ENCODE measurements at places on chromosomes 16 and 17.

GRCh38 chr16:64148356-64148755 is 973.5 kb downstream of the CDH11 start:
- no peak for DNase-seq

DNA sequence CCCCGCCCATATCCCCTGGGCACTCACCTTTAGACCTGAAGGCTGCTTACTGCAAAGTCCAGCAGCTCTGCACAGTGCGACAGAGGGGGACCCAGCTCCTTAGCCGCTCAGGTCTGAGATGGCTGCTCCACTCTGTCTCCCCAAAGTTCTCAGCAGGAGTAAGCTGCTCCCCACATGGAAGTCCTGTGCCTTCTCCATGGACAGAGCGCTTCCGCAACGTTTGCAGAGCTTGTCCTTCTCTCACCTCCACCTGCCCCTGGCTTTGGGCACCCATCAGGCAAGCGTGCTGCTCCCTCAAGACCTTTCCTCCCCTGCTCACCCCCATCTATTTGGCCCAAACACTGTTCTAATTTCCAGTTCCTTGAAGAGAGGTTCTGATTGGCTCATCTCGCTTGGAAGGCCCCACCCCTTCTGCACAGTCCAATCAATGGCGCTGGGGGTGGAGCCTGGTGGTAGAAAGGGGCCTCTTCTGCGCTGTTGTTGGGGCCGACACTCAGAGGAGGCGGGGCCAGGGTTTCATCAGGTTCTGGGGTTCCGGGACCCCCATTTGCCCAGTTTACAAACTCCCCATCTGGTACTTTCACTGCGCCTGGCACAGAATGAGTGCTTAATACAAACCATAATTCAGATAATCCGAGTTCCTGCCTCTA is 137.2 kb downstream of the CYLD start:
- no peak for DNase-seq

GRCh38 chr16:79599837-79600637 is 500 bp downstream of the MAF start:
- no peak for DNase-seq

GRCh38 chr17:39679521-39680192 is 8.2 kb downstream of the PGAP3 start:
- DNase-seq, result no peak

GRCh38 chr17:52678211-52678610 is 519.7 kb upstream of the CA10 start:
- DNase-seq, result no peak

All from HCEC 1CT (cell line).